ENCODE measurements at places on chromosomes 3 and 15.

- DNase-seq: no peak
These were observed 4.6 kb downstream of the CCDC9B start for GRCh38 chr15:40335938-40336743.

- DNase-seq: no peak
These were observed 3.3 kb downstream of the HES1 start for GRCh38 chr3:194139071-194139813.

- DNase-seq: no peak
These were observed 46.0 kb downstream of the RAB11A start for GRCh38 chr15:65914981-65915925.

- no peak for DNase-seq
These were observed 251.9 kb downstream of the NAALADL2 start for GRCh38 chr3:175111036-175111435.

- DNase-seq: no peak
These were observed 87.7 kb downstream of the ATP10A start for GRCh38 chr15:25775317-25775912.

- DNase-seq: no peak
These were observed 46.9 kb downstream of the KY start for GRCh38 chr3:134603956-134604355.

DNA sequence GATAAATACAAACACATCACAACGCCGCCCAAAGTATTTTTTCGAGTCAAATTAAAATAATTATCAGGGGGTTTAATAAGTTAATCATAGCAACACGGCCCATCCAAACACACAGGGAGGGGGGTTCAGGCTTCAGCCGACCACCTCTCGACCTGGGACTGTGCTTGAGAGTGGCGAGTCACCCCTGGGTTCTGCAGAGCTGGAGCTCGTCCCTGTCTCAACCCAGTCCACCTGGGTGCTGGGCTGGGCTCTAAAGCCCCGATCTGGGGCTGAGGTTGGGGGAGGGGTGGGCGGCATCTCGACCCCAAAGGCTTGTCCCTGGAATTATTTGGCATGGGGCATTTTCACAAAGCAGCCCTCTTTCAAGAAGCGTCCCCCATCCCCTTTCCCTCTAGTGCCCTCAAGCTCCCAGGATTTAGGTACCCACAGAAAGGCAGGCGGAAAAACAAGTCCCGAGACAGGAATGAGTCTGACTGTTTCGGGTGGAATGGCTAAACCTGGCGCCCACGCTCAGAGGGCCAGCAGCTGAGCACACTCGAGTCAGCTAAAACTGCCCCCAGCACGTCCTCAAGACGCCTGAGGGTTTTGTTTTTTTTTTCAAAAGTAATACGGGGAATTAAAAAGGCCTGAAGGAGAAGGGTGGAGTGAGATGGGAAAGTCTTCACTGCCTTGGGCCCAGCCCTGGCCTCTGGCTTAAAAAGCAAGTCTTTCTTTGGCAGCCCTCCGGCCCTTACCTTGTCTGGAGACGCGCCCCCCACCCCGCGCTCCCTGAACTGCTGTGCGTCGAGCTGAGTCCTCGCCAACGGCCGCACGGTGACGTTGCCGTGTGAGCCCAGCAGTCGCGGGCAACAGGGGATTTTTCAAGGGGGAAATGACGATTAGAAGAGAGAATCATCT is 32.5 kb downstream of the NR2F2 start:
- DNase-seq: no peak

DNA sequence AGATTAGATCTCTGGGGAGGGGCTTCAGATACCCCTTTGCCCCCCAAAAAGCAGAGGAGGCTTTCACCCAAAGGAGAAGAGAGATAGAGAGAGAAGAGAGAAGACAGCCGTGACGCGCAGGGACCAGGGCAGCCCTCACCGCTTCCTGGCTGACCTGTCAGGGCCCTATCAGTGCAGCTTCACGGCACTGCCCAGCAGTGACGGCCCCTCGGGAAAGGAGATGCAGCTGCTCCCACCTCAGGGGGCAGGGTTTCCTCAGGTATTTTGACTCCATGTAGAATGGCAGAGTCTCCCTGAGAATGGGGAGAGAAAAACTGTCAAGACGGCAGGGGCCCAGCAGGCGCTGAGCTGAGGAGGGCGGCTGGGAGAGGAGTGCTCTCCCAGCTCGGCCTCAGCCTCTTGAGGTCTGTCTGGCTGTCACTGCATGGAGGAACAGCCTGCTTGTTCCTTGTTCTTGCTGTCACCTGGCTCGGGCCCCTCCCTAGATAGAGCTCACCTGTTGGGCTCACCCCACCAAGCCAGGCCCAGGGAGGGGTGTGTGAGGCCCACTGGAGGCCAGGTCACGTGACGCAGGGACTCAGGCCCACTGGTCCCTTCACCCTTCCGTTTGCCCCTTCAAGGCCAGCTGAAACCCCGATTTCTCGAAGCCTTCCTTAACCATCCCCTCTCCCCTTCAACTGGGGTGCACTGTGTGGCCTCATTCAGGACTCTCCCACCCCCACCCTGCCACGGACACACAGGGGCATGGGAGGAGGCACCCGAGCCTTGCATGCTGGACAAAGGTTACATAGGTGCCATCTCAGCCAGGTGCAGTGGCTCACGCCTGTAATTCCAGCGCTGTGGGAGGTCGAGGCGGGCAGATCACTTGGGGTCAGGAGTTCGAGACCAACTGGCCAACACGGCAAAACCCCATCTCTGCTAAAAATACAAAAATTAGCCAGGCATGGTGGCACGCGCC is 28.2 kb downstream of the LOXL1 start:
- no peak for DNase-seq

- DNase-seq: no peak
These were observed 631.0 kb upstream of the ALCAM start for GRCh38 chr3:104735691-104736090.

GRCh38 chr15:63726491-63726890 is 107.3 kb downstream of the HERC1 start:
- DNase-seq: no peak

- DNase-seq: no peak
These were observed 53.8 kb downstream of the GJD2 start for GRCh38 chr15:34700891-34701427.

GRCh38 chr3:138944654-138944928 is 2.3 kb downstream of the FOXL2 start:
- no peak for DNase-seq

DNA sequence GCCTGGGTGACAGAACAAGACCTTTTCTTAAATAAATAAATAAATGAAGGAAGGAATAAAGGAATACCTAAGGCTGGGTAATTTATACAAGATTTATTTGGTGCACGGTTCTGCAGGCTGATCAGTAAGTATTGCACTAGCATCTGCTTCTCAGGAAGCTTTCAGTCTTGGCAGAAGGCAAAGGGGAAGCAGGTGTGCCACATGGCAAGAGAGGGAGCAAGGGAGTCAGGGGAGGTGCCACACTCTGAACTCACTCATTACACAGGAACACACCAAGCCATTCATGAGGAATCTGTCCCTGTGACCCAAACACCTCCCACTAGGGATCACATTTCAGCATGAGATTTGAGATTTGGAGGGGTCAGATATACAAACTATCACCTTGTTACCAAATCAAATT is 56.4 kb downstream of the PRKCI start:
- no peak for DNase-seq

GRCh38 chr3:128911911-128912310 is 32.5 kb downstream of the ACAD9 start:
- DNase-seq: no peak

- peak; percentile 22 for DNase-seq
These were observed 26.5 kb downstream of the DAPK2 start for GRCh38 chr15:64019764-64020163.

DNA sequence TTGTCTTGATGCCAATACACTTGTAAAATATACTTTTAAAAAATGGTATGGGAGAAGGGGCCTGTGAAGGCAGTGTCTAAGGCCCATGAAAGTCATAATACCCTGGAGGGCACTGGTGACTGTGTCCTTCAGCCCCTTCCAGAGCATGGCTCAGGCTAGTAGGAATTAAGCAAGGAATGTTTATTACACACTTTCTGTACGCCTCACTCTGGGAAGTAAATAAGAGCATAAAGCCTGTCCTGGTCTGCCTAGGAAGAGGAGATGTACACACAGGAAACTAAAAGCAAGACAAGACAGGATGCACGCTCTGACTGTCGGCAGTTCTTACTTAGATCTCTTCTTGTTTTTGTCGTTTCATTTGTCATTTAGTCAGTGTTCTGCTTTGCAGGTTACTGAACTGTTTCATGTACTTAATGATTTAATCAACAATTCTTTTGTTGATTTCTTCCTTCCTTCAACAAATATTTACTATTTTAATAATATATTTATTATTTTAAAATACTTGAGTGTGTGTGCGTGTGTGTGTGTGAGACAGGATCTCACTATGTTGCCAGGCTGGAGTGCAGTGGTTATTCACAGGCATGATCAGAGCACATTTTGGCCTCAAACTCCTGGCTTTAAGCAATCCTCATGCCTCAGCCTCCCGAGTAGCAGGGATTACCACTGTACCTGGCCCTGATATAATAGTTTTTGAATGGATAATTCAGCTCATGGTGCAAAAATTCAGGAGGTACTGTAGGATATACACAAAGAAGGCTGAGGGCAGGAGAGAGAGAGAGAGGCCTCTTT is 9.0 kb upstream of the SMAD6 start:
- DNase-seq: no peak

GRCh38 chr15:99630607-99631131 is 64.9 kb downstream of the MEF2A start:
- no peak for DNase-seq

- peak; percentile 56 for DNase-seq
These were observed 200.5 kb downstream of the STT3B start for GRCh38 chr3:31733234-31733667.

DNA sequence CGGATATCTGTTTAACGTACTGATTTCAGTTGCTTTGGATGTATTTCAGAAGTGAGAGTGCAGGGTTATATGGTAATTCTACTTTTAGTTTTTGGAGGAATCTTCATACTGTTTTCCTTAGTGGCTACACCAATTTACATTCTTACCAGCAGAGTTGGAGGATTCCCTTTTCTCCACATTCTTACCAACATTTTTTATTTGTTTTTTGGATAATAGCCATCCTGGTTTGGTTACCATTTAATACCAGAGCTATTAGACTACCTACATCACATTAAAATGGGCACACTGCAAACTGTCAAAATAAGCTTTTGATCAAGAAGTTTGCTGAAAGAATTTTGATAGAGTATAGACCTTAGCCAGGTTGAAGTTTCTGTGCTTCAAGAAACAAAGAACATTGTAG is 217.2 kb upstream of the CFAP20DC start:
- no peak for DNase-seq

- DNase-seq: no peak
These were observed 173.7 kb downstream of the ATG7 start for GRCh38 chr3:11445883-11446282.

DNA sequence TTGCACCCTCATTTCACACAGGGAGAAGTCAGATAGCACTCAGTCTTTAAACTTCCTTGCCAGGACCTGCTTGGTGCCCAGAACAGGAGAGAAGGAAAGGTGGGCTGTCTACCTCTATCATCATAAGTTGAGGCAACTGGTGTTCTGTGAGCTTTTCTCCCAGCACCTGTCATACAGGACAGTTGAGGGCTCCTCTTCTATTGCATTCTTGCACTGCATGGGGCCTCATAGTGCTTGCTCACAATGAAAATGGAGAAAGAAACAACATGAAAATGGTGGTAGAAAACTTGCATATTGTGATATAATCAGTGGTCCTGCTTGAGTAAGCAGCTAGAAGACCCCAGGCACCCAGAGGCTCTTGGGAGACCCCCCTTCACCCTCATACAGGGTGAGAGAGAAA is 311.7 kb upstream of the GOLIM4 start:
- DNase-seq: no peak

GRCh38 chr3:187943677-187944389 is 198.6 kb upstream of the BCL6 start:
- DNase-seq: no peak

- no peak for DNase-seq
These were observed 46.3 kb upstream of the FLNB start for GRCh38 chr3:57961828-57962447.

DNA sequence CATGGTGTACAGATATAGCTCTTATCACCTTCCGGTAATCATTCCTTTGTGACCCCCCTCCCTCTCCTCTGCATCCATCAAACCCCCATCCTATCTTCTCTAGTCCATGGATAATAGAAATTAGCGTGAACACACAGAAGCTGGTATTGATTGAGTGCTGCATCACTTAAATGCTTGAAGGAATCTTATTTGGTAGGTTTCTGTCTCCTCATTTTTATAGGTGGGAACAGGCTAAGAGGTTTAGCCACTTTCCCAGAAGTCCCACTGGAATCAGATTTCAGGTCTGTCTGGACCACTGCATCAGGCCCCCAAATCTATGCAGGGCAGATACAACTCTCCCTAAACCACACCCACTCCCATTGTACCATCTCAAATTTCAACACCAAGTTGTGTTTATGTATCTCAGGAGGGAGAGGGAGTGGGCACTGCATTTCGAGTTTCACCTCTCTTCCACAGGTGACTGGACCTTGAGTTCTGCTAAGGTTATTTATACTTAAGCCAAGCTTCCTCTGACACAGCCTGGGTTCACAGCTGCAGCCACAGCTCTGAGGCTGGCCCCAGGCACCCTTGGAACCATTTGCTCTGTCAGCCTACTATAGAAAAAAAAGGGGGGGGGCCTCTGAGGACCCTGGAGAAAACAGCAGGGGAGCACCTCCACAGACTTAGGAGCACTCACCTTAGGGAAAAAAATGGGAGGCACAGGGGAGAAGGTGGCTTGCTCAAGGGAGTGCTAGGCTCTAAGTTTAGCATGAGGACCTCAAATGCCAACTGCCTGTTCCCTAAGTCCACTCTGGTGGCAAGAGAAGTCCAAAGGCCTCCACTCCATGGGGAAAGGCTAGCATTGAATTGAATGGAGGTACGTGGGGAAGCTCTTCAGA is 2.1 kb upstream of the NMB start:
- no peak for DNase-seq
